ENCODE measurements at places on chromosomes 5 and 9.

DNA sequence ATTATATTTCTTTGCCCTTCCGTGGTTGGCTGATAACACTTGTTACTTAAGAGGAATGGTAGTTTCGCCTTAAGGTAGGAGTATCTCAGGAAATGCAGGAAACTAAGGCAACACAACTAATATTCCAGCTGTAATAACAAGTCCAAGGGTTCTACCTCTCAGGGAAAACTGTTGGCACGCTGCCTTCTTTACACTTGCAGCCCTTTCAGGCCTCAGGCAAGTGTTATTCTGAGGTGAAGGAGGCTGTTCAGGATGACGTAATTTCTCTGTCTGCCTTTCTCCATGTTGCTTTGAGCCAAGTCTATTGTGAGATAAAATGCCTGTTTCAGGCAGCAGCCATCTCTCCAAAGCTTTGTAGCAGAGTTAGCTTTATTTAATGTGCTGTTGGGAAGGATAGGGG lies 38.0 kb downstream of the VCAN start:
- peak; percentile 65 for DNase-seq

DNA sequence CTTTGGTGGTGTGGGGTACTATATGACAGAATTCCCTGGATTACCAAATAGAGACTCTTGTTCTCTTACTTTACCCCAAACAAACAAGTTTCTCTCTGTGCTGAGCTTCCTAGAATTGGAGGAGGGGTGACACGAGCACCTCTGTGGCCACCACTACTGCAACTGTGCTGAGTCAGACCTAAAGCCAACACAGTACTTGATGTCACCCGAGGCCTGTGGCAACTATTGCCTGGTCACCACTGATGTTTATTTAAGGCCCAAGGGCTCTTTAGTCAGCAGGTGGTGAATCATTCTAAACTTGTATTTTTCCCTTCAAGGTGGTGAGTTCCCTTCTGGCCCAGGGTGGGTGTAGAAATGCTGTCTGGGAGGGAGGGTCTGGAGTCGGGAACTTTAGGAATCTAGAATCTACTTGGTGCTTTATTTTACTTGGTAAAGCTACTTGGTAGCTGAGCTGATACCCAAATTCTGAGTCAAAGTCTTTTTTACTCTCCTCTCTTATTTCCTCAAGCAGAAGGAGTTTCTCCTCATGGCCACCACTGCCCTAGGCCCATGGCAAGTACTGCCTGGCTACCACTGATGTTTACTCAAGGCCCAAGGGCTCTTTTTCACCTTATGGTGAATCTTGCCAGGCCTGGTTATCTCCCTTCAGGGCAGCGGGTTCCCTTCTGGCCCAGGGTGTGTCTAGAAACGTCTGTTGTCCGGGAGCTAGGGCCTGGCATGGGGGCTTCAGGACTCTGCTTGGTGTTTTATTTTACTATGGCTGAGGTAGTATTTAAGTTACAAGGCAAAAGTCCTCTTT lies 9.8 kb downstream of the LURAP1L start:
- no peak for DNase-seq

- no peak for DNase-seq
These were observed 615.0 kb upstream of the CHD1 start for GRCh38 chr5:99543841-99544240.

DNA sequence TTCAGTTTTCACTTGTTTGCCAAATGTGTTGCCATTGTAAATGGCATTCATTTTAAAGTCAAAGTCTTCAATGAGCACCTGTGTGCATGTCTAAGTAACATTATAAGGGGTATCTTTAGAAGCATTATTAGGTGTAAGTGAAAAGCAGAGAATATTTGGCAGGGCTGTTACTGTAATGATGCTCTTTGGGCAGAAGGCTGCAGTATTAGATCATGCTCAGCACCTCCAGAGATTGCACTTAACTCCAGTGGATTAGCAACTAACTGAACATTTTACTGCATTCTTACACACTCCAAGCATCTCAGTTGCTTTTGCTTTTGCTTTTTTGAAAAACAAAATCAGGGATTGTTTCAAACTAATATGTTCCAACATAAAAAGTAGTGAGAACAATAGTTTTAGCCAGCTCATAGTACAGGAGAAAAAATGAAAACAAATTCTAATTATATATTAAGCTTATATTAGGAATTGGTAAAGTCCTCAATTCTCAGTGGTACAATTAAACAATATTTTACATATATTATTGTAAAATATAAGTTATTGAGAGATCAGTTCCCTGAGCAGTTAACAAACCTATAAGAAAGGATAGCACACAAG lies 1740.9 kb upstream of the CDH9 start:
- no peak for DNase-seq

- no peak for DNase-seq
These were observed 724 bp downstream of the TCERG1 start for GRCh38 chr5:146447734-146448380.

DNA sequence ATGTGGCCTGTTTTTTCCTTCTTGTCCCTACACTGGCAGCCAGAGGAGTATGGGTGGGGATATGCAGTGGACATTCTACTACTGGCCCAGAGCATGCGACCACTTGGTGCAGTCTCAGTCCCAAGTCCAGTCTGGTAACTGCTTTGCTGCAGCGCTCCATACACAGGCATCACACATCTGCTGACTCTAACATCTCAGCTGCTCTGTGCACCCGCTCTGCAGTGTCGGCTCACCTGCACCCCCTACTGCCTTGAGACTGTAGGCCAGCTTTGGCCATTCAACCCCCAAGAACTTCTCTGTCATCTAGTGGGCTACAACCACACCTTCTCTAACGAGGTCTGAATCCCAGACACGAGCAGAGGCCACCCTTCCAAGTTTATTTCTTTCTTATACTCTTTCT lies 46.4 kb upstream of the SLCO6A1 start:
- DNase-seq, result peak; percentile 23

DNA sequence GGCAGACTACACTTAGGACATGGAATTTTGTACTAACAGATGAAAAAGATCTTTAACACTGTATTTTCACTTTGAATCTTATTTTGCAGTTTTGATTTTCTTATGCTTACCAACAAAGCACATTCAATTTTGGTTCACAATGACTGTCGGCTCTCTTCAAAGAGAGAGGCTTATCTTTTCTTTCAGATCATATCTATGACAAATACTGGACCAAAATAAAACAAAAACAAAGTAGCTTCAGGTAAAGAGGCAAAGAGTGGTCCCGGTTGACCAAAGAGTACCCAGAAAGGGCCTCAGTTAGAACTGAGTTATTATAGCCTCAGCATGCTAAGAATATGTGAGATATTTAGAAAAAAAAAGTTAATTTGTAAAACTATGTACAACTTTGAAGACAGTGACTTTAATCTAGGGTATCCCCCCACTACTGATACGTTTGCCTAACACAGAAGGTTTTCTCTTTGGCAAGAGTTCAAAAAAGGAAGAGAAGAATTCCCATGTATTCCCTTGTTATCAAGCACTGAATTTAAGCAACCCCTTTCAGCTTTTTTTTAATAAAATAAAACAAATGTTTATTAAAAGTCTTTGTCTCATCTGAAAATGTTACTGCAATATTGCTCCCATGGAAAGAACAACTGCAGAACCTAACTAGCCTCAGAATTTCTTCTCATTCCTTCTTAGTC lies 50.5 kb downstream of the NR6A1 start:
- no peak for DNase-seq

DNA sequence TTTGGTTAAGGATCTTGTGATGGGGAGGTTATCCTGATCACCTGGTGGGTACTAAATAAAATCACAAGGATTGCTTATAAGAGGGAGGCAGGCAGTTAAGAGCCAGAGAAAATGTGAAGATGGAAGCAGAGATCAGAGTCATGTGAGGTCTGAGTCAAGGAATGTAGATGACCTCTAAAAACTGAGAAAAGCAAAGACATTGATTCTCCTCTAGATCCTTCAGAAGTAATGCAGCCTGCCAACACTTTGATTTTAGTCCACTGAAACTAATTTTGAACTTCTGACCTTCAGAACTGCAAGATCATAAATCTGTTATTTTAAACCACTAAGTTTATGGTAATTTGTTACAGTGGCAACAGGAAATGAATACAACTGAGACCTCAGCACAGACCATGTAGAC lies 499.0 kb downstream of the GADD45G start:
- no peak for DNase-seq

DNA sequence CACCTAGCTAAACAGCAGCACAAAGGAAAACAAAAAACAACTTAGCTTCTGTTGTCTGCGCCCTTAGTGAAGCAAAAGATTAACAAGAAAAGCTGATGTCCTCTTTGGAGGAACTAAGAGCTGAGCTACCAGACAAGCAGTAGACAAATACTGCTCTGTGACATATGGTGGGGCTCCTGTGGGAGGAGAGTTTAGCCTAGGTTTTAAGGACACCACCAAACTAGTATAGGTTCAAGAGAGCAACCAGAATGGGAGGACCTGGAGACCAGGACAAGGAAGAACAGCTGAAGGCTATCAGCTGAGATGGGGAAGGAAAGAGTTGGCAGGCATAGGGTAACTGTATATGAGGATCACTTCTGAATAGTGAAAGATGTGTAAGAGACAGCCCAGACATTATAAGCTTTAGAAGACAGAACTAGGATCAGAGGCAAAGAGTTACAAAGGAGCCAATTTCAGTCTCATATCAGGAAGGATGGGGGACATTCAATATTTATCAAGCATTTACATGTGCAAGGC lies 27.2 kb downstream of the FBXW2 start:
- DNase-seq, result no peak

DNA sequence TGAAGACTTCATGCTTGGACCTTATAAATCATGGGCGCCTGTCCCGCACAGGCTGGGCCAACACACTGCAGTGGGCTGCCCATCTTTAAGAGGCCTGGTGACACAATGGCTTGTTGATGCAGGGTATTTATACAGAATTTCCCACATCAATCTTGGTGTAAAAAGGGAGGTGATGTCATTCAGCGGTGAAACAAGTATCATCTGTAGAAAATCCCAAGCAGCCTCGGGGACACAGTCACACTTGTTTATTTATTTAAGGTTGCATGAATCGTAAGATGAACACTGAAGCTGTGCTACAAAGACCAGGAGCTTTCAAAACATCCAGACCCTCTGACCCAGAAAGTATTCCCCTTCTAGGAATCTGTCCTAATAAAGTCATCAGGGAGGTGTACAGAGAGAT lies 40.5 kb downstream of the SMIM23 start:
- DNase-seq, result no peak

DNA sequence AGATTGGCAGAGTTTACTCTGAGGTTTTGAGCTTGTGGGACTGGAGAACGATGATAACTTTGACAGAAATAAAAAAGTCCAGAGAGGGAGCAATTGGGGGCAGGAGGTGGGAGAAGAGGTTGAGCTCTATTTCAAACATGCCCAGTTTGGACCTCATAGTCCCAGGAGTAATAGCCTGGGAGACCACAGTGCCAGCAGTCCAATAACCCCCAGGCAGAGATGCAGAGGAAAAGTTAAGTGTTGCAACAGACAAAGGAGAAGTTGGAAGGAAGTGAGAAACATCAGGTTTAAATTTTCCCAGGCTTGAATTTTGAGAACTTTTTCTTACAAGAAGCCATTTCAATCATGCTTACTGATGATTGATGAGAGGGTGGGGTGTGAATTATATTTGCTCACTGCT lies 117.0 kb upstream of the GHR start:
- DNase-seq, result no peak

GRCh38 chr9:38435521-38435920 lies 11.3 kb upstream of the IGFBPL1 start:
- DNase-seq, result no peak

- DNase-seq, result no peak
These were observed 728.0 kb upstream of the C9orf72 start for GRCh38 chr9:28301281-28301680.

DNA sequence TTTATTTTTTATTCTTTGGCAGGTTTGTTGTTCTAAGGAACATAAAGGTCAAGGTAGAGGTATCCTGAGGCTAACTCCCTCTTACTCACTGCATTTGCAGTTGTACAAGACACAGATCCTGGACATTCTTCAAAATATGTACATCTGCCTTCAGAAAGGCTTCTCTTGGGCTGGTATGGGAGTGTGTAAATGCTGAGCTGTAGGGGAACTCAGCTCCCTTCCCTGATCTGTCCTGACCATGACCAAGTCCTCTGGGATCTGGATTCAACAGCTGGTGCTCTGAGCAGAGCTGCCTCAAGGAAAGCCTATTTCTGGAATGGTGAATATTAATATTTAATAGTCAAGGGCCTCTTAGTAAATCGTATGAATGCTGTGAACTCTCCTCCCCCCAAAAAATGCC lies 117.4 kb downstream of the PRKACG start:
- DNase-seq, result no peak

GRCh38 chr5:100797861-100798260 lies 105.2 kb downstream of the ST8SIA4 start:
- DNase-seq, result no peak

- DNase-seq, result no peak
These were observed 68.4 kb upstream of the RARS1 start for GRCh38 chr5:168417731-168418429.

- DNase-seq, result no peak
These were observed 425.1 kb downstream of the BNC2 start for GRCh38 chr9:16445141-16445920.

DNA sequence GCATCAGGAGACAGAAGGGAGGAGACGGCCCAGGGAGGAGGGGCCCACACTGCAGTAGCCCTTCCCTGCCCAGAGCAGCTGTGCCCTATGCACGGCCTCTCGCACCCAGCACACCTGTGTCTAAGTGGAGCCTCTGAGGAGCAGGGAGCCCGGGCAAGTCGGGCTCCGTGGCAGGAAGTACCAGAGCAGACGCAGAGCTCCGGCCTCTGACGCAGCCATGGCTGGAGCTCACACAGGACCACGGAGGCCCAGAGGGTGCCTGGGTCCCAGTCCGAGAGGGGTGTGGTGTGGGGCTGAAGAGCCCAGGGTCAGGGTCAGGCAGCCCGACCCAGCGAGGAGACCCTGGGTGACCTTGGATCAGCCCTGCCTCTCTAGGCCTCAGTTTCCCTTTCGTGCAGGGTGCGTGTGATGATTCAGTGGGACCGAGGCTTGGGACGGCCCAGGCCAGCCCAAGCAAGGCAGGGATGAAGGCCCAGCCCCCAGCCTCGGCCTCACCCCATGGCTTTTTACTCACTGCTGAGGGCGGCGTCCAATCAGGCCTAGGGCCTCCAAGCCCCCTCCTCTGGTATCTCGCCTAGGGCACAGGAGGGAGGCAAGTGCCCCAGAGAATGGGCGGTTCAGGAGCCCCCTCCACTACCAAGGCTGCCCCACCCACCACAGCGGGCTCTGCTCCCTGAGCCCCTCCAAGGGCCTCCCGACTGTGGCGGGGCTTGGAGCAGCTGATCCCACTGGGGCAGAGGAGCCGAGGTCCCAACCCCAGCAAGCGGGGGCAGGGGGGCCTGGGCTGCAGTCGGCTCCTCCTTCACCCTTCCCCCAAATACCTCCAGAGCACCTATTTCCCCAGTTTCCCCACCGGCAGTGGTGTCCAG lies 4.3 kb upstream of the AGPAT2 start:
- no peak for DNase-seq

- DNase-seq, result no peak
These were observed 1.9 kb upstream of the ARSI start for GRCh38 chr5:150304481-150305081.

DNA sequence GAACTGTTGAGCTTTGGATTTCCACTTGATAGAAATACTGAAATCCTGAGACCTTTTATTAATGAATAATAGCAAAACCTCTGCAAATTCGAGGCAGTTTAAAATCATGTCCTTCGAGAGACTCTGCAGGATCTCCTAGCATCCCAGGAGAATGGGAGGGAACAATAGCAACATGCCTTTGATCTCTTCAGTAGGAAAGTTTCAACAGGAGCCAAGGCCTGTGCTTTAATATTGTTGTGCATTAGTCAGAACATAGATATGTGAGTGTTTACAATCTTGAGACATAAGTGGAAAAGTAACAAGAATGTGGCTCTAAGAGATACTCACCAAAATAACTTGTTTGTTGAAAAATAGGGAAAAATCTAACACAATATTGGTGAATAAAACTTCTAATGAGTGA lies 83.3 kb upstream of the LHFPL2 start:
- DNase-seq, result no peak

Data from femur (tissue), 1 donor.